ENCODE measurements at places on chromosomes 1 and 21.

- DNase-seq: no peak
Observed at GRCh38 chr1:116733476-116734365, 20.5 kb upstream of the CD2 start.

- DNase-seq: no peak
Observed at GRCh38 chr1:203128431-203128715, 847 bp downstream of the ADORA1 start.

GRCh38 chr1:4055294-4055967, 155.4 kb upstream of the C1orf174 start:
- no peak for DNase-seq

GRCh38 chr1:153531638-153532037, 4.2 kb downstream of the S100A6 start:
- no peak for DNase-seq

GRCh38 chr1:208709981-208710380, 465.8 kb upstream of the PLXNA2 start:
- no peak for DNase-seq

Measured in progenitor cell of endocrine pancreas (in vitro differentiated cells).